ENCODE measurements at places on chromosomes 1 and 21.

DNA sequence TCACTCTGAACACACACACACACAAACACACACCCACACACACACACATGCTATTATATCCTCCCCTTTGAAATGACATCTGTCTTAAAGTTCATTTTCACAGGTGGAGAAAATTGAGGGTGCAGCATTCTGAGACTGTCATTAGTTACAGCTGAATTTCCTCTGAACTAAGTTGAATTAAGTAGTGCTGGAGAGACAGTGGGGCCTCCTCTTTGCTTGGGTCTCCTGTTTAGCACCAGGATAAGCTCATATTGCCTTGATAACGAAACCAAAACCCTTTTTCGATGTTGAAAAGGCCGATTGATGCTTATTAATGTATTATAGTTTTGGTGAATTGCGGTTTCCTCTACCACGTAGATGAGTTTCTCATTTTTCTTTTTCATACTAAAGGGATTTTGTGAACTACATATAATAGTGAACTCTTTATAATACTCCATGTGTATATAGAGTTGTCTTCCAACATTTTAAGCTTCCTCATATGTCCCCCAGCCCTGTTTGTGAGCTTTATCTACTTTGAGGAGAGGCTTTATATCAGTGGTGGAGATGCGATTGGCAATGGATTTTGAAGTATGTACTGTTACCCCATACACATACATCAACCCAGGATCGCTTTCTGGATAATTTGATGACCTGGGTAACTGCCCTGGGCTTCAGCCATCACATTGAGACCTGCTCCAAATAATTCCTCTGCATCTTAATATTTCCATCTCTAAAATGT, 17.4 kb downstream of the DYNLT5 start:
- no peak for DNase-seq

DNA sequence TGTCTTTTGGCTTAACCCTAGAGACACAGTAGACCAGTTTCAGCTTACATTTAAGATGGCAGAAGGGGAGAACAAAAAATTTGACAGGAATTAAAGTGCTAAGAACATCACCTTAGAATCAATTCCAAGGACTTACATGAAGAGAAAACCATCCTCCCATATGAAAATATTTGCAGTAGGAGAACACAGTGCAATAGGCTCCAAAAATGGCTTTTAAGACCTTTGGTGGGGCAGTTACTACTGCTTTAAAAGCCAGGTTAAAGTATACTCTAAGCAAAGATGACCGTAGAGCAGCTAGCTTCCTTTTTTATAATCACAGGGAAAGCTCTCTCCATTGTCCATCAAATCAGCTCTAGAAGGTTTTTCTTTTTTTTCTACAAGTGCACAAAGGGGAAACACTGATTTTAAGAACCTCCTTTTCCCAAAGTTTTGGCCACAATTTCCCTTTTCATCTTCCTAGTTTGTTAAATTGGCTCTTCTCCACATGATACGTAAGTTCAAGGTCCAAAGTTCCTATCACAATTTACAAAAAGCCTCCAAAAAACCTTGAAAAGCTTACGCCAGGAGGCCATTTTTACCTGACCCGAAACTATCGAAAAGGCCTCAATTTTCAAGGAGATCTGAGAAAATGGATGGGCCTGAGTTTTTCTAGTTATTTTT, 3.3 kb downstream of the TXNIP start:
- no peak for DNase-seq

DNA sequence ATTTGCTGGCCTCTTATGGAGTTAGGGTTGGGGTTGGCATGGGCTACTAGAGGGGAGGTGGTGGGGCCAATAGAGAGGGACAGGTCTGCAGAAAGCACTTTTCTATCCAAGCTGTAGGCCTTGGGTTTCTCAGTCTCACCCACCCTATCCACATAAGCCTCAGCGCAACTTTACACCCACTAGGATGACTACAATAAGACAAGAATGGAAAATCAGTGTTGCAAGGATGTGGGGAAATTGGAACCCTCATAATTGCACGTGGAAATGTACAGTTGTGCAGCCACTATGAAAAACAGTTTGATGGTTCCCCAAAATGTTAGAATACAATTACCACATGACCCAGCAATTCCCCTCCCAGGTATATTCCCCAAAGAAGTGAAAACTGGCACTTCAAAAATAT, 14.0 kb upstream of the GSTM4 start:
- DNase-seq: no peak

- no peak for DNase-seq
These were observed at the start of gene A3GALT2 for GRCh38 chr1:33320619-33321165. Gene A3GALT2 (minus strand): TSS chr1:33321098. CDS start chr1:33321098, 0 bp downstream.

DNA sequence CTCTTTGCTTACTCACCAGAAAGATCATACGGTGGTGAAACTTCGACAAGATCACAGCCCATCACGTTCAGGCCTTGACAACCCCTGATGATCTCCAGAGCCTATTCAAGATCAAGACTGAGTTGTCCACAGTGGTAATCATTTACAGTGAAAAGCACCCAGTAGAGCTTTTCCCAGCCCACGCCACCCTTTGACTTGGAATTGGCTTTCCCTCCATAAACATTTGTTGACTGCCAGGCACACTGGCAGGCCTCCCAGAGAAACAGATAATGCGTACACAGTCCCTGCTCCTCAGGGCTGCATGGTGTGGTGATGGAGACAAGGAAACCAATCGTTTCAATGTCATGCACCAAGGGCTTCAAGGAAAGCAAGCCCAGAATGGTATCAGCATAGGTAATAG, 10.1 kb downstream of the AGMAT start:
- DNase-seq: no peak

DNA sequence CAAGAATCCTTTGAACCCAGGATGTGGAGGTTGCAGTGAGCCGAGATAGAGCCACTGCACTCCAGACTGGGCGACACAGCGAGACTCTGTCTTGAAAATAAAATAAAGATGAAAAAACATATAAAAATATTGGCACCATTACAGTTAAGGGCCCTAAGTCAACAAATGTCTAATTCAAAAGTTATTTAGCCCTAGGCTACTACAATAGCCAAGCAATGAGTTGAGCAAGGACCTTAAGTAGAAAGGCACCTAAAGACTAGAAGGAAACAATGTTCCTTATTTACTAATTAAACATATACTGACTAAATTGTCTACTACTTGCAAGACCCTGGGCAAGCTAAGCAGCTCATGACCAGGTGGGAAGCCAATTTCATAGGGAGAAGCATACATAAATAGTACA, 4.1 kb downstream of the PIK3R3 start:
- no peak for DNase-seq

GRCh38 chr1:93440272-93440671, 7.6 kb upstream of the FNBP1L start:
- DNase-seq: no peak

- DNase-seq: no peak
These were observed 89.2 kb downstream of the SLC35F3 start for GRCh38 chr1:233993651-233994050.

GRCh38 chr1:109188200-109188599, 25.5 kb upstream of the SARS1 start:
- no peak for DNase-seq

GRCh38 chr21:18940791-18941190, 537.2 kb upstream of the TMPRSS15 start:
- DNase-seq: no peak

GRCh38 chr1:202698276-202698675, 12.0 kb downstream of the SYT2 start:
- no peak for DNase-seq

GRCh38 chr1:212621949-212622305, 13.4 kb downstream of the ATF3 start:
- DNase-seq: no peak

GRCh38 chr1:241582921-241583321, 50.7 kb downstream of the KMO start:
- no peak for DNase-seq

GRCh38 chr1:52546852-52547251, 6.0 kb downstream of the TUT4 start:
- no peak for DNase-seq

DNA sequence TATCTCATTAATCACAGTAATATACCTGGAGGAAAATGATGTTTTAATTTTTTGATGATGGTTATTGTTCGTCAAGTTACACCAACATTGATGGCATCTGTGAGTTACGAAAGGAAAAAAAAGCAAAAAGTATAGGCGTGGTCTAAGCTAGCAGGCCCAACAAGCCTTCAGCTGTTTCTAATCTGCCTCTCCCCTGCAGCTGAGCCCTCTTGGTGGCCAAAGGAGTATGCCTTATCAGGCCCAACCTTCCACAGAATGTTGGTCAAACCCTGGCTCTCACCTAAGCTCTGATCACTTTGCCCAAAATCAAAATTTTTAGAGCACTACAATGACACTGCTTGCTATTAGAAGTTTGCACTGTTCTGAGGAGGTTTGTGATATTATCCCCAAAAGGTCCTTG, 4.9 kb downstream of the C1orf105 start:
- no peak for DNase-seq

- DNase-seq: no peak
These were observed 817.9 kb upstream of the NEGR1 start for GRCh38 chr1:73100216-73100615.

DNA sequence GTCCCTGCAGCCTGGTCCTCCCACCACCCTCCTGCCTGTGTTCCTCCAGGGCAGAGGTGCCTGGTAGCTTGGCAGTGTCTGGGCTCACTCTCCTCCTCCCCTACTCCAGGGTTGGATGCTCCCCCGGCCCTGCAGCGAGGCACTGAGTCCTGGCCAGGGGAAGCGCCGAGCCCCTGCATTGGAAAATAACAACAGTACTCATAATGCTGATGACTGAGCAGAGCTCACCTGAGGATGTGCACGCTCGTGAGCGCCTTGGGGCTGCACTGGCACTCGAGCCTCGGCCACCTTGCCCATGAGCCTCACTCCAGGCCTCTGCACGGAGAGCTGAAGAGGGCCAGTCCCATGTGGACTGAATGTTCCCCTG, 6.0 kb upstream of the ACTRT2 start:
- no peak for DNase-seq

- no peak for DNase-seq
These were observed 9.6 kb upstream of the DONSON start for GRCh38 chr21:33598051-33598450.

GRCh38 chr1:180906511-180906910, 6.2 kb upstream of the KIAA1614 start:
- DNase-seq: no peak

DNA sequence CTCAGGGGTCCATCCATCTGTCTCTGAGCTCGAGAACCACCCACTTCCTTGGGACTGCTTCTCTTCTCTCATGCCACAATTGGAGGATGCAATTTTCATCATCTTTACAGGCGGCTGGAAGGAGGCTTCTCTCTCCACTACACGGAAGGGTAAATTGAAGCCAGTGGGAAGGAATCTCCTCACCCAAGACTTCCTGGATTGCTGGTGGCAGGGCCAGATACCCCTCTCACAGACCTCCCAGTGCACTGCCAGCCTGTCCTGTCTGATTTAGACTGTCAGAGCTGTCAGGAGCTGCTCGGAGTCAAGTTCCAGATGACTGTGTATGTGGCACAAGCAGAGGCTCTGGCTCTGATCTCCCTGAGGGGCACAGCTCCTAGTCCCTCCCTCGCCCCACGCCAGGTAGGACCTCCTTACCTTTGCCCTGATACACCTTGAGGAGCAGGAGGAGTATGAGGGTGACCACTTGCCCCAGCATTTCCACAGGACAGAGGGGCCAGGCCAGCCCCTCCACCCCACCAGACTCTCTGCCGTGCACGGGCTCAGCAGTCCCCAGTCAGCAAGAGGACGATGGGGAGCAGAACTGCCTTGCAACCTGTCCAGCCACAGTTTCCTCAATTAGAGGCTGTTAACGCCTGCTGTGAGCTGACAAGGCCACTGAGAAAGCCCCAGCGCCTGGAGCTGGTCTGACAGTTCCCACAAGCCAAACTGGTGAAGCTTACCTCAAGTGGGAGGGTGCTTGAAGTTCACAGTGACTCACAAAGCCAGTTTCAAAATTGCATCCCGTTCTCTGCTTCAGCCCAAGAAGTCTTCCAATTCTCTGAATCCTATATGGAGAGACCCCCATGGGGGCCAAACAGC, at the start of gene CD244:
Gene CD244 (minus strand): TSS at position 685 of the 858 bp plus-strand sequence. CDS start 210 bp downstream, at position 475.
- DNase-seq: no peak

DNA sequence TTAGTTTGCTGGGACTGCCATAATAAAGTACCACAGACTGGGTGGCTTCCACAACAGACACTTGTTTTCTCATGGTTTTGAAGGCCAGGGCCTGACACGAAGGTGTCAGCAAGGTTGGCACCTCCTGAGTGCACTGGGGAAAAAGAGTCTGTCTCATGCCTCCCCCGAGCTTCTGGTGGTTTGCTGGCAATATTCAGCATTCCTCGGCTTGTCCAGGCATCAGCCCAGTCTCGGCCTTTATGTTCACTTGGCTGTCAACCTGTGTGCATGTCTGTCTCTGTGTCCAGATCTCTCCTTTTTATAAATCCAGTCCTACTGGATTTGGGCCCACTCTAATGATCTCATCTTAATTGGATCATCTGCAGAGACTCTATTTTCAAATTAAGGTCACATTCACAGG, 72.6 kb downstream of the DOP1B start:
- peak; percentile 45 for DNase-seq

- DNase-seq: no peak
These were observed 19.2 kb downstream of the CNIH3 start for GRCh38 chr1:224635356-224635755.

- no peak for DNase-seq
These were observed 566 bp upstream of the ALG6 start for GRCh38 chr1:63366908-63367214.

DNA sequence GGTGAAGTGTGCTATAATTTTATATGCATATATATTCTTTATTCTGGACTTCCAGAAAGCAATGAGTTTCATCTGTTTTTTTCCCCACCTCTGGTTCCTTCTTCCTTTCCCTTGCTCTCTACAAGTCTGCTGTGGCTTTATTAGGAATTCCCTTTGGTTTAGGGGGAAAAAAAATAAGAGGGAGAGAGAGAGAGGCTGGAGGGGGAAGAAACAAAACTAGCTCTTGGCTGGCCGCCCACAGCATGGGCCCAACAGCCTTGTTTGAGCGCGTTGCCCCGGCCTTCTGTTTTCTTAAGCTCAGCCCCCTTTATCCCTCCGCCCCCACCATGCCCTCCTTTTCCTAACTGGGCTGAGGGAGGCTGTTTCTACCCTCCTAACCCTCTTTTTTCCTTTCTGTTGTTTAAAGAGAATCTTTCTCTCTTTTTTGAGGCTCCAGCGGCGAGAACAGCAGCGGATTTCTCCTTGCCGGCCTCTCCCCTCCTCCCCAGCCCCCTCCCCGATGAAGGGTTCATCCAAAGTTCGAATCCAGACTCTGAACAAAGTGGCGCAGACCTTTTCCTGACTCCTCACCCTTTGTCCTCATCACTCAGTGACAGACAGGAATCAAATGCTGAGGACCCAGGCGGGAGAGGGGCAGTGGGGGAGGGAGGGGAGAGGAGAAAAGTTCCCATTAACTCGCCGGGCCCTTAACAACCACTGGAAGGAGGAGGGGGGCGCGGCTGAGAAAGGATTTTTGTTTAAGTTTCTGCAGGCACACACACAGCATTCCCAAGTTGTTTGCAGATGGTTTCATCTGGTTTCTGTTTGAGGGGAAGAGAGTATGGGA, 29.7 kb downstream of the PBX1 start:
- DNase-seq: peak; percentile 89

DNA sequence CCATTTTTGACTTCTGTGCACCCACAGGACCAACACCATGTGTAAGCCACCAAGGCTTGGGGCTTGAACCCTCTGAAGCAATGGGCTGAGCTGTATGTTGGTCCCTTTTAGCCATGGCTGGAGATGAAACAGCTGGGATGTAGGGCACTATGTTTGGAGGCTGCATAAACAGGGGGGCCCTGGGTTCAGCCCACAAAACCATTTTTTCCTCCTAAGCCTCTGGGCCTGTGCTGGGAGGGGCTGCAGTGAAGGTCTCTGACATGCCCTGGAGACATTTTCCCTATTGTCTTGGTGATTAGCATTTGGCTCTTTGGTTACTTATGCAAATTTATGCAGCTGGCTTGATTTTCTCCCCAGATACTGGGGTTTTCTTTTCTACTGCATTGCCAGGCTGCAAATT, 144.9 kb downstream of the ZNF326 start:
- no peak for DNase-seq

GRCh38 chr1:50493710-50494109, 70.5 kb upstream of the DMRTA2 start:
- DNase-seq: no peak

All from urinary bladder (tissue), 4 donors.